ENCODE measurements at places on chromosomes 6 and 20.

- peak; percentile 21 for DNase-seq
Observed at GRCh38 chr6:8707956-8708772, 272.8 kb upstream of the SLC35B3 start.

- DNase-seq, result no peak
Observed at GRCh38 chr6:90110971-90111370, 185.7 kb downstream of the BACH2 start.

DNA sequence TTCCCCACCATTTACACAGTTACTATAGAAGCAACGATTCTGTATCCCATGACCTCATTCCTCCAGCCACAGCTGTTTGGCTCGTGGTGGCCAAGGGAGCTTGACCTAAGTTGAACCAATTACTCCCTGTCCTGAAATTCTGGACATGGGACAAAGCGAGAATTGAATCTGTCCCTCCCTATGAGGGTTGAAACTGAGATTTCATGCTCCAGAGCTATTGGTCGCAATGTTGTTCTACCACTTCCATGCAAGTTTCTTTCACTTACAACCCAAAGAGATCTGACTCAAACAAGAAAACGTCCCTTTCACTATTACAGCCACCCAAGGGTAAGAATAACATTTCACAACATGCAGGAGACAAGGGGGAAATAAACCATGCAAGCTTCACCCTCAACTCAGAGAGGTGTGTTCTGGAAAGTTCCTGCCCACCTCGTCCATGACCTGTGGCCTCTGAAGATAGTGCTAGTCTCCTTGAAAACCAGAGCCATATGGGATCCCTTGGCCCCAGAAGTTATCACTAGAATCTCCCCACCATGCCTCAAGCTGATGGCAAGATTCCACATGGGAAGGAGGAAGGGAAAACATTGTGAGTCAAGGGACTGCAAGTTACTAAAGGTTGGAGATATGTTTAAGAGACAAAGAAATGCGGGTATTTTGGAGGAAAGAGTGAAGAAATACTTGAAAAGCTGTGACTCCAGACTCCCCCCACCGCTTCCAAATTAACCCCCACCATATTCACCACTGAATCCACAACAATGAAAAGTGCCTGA lies 74.5 kb upstream of the SRSF6 start:
- DNase-seq, result no peak

DNA sequence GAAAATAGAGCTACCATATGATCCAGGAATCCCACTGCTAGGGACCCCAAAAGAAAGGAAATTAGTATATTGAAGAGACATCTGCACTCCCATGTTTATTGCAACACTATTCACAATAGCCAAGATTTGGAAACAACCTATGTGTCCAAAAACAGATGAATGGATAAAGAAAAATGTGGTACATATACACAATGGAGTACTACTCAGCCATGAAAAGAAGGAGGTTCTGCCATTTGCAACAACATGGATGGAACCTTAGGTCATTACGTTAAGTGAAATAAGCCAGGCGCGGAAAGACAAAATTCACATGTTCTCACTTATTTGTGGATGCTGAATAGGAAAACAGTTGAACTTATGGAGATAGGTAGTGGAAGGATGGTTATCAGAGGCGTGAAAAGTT lies 137.3 kb downstream of the ADAT2 start:
- no peak for DNase-seq

- no peak for DNase-seq
Observed at GRCh38 chr6:37538107-37538506, 38.4 kb upstream of the CCDC167 start.

GRCh38 chr6:21198032-21198640 lies 395.4 kb upstream of the SOX4 start:
- DNase-seq, result no peak

- peak; percentile 34 for DNase-seq
Observed at GRCh38 chr20:57089699-57090144, 176.7 kb downstream of the BMP7 start.

DNA sequence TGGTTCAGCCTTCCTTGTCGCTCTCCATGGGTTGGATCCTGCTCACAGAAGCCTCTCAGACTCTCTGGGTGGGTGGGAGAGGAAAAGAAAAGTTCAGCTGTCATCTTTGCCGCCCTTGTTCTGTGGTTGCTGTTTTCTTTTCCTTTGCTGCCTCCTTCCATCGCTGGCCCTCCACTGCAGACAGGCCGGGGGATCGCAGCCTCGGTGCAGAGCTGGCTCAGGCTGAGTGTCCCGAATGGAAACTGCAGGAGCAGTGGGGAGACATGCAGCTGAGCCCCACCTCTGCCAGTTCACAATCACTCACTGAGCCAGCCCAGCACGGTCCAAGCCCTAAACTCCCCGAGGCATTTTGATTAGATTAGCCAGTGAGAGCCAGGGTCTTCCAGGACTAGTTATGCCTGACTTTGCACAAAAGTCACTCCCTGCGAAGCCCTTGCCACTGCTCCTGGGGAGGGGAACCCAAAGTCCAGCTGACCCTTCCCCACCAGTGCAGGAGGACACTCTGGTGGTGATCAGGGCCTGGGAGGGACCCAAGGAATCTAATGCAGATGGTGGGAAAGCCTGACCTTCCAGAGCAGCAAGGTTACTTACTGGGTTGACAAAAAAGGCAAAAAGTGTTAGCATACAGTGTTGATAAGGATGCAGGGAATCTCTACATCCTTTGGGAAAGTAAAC lies 14.0 kb downstream of the NRN1 start:
- no peak for DNase-seq

- DNase-seq, result no peak
Observed at GRCh38 chr6:96795481-96795880, 41.8 kb downstream of the GPR63 start.

- DNase-seq, result no peak
Observed at GRCh38 chr20:24146231-24146634, 157.7 kb upstream of the GGTLC1 start.

GRCh38 chr20:57902473-57902872 lies 192.7 kb upstream of the PMEPA1 start:
- DNase-seq, result peak; percentile 79

GRCh38 chr6:47698342-47698787 lies at the start of gene ADGRF4:
ADGRF4 (plus strand) TSS chr6:47698580; CDS start chr6:47707246, 8,666 bp downstream.
- peak; percentile 30 for DNase-seq

GRCh38 chr20:44404204-44405181 lies 49.0 kb downstream of the HNF4A start:
- DNase-seq, result no peak

- DNase-seq, result peak; percentile 64
Observed at GRCh38 chr6:47631269-47631772, 67.1 kb upstream of the ADGRF4 start.

- DNase-seq, result no peak
Observed at GRCh38 chr20:375265-375889, 5.2 kb upstream of the TRIB3 start.

DNA sequence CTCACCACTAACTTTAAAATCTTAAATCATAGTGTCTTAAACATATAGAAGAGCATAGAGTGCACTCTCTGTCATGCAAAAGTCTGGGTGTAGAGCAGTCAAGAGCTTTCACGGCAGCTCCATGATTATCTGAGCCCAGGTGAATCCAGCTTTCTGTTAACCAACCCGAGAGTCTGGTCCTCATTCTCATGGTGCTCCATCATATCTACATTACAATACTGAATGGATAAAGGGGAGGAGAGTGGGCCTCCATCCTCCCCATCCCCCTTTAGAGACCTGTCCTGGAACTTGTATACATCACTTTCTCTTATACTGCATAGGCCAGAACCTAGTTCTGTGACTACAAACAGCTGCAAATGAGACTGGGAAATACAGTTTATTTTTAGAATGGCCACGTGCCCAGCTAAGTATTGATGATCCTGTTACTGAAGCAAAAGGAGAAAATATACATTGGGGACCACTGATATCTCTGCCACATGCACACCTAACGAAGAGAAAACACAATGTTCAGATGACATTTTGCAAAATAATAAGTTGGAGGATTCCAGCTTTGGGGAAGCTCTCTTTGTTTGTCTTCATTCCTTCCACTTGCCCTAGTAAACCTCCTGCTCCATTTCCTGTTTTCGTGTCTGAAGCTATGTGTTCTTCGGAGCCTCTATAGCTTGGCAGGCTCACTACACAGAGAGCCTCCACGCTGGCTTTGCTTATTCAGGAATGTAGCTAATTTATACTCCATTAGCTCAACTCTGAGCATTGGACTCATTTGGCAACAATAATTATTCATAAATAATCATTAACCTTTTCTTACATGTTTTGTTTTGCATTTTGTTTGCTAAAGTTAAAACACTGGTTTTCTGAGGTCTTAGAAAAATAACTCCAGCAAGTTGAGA lies 110.1 kb downstream of the IYD start:
- no peak for DNase-seq

DNA sequence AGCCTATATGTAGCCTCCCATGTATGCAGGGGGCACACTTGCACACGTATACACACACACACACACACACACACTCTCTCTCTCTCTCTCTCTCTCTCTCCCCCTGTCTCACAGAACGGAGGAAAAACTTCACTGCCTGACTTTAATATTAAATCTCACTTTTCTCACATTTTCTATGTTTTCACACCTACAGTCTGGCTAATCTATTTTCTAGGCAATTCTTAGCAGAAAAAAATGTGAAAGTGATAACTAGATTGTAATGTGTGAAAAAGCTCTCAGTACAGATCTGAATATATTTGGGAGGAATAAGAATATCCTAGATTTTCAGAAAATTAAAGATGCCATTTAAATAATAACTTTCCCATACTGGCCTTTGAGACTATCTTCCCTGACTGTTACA lies 120.9 kb downstream of the MCHR2 start:
- no peak for DNase-seq

- no peak for DNase-seq
Observed at GRCh38 chr6:73200735-73201134, 24.6 kb downstream of the KHDC1L start.

GRCh38 chr6:150286912-150287311 lies 81.9 kb upstream of the IYD start:
- no peak for DNase-seq

DNA sequence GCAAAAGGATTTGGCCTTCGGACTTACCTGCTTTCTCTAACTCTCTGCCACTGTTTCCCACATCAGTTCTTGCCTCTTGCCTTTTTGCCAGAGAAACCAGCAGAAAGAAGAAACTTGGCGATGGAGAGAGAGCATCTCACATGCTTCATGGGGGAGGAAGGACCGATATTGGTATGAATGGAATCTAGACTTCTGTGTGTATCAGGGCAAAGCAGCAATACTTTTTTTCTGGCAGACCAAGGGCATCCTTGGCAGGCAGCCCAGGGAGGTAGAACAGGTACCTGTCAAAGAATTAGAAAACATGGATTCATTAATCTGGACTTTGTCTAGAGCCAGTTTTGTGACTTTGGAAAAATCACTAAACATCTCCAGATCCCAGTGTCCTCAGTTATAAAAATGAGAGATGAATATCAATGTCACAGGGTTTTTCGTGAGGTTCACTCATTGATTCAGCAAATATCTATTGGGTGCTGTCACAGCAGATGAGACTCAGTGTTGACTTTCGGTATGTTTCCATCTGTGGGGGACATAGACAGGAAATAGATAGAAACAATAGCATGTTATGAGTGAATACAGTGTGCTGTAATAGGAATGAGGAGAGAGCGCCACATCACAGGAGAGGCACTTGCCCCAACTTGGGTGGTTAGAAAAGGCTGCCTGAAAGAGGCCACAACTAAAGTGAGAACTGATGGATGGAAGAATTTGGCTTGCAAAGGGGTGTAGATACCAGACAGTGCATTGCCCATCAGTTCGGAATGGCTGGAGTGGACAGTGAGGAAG lies 114.1 kb downstream of the CD83 start:
- DNase-seq, result no peak

GRCh38 chr6:47669684-47670513 lies 28.5 kb upstream of the ADGRF4 start:
- DNase-seq, result peak; percentile 16

GRCh38 chr6:14190191-14190928 lies 72.8 kb downstream of the CD83 start:
- no peak for DNase-seq

DNA sequence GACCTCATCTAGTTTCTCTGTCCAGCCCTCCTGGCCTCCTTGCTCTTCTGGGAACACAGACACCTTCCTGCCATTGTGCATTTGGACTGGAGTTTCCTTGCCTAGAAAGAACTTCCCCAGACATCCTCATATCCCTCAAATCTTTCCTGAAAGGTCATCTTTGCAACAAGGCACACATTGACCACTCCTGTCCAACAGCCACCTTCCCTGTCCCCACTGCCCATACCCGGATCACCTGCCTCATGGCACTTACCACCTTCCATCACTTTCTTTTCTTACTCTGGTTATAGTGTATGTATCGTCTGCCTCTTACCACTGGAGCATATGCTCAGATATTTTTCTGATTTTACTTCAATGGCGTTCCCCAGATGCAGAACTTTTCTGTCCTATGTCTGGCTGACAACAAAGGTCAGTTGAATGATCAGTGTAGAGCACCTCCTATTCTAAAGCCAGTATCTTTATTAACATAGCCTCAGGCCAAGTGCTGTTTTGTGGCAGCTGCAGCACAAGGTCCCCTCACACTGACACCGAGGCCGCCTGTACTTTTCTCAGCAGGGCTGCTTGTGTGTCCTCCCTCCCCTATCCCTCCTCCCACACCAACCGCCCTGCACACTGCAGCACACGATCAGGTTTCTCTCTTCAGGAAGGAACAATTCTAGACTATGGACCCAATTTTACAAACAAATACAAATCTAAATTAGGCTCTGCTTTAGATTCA lies 4.1 kb downstream of the HLA-C start:
- DNase-seq, result no peak

DNA sequence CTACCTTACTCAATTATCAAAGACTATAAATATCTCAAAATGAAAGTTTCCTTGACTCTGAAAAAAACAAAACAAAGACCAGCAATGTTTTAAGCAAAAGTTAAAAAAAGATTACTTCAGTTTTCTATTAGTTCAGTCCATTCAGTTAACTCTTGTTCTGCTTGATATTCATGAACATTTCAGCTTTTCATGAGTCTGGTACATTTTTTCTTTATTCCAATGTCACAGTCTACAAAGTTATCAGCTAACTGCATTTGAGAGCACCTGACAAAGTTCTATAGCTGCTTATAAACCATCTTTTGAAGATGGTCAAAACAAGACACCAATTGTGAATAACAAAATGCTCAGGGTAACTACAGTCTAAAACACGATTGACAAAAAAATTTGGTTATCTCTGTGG lies 156.1 kb upstream of the NOX3 start:
- no peak for DNase-seq

GRCh38 chr20:32820698-32821377 lies 1.1 kb downstream of the MAPRE1 start:
- no peak for DNase-seq

GRCh38 chr6:12136905-12137304 lies 124.8 kb downstream of the HIVEP1 start:
- peak; percentile 68 for DNase-seq

DNA sequence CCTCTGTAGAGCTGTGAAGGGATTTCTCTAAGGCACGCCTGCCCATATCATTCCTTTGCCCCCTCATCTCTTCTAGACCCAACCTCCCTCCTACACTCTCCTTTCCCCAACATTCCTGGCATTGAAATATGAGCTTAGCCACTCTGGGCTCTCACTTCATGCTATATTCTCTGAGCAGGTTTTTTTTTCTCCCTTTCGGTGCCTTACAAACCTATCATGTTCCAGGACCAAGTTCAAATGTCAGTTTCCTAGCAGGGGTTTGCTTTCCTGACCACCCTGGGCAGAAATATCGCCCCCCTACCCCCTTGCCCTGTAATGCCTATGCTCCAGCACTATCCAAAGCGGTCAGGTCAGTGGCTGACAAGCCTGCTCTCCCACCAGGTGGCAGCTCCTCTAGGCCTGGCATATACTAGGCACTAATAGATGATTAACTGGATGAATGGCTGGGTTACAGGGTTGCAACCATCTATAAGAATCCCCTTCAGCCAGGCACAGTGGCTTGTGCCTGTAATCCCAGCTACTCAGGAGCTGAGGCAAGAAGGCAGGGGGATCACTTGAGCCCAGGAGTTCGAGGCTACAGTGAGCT lies 25.7 kb upstream of the AAR2 start:
- no peak for DNase-seq

- DNase-seq, result no peak
Observed at GRCh38 chr20:33664762-33665144, 2.0 kb upstream of the ACTL10 start.
